ENCODE measurements at places on chromosomes 2 and 18.
A peak's percentile ranks its signal among the peaks of the same experiment; 100 is the strongest.

DNA sequence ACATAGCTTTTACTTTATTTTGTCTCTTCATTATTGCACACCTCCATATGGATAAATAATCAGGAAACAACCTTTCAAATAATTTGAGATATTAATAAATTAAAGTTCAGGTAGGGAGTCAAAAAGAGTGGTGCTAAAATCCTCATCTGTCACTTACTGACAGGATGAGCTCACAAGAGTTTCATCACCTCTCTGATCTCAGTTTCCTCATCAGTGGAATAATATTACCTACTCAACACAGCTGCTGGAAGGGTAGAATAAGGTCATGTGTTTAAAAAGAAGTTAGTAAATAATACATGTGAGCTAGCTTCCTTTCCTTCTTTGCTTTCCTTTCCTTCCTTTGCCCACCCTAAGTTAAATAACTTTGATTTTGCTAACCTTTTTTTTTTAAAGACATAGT is 61.9 kb downstream of the RDH14 start:
- no peak for DNase-seq

- DNase-seq = no peak
These were observed 58.0 kb downstream of the TCF7L1 start for GRCh38 chr2:85191157-85191556.

GRCh38 chr2:32009516-32010256 is 1.1 kb downstream of the MEMO1 start:
- DNase-seq = peak; percentile 70

DNA sequence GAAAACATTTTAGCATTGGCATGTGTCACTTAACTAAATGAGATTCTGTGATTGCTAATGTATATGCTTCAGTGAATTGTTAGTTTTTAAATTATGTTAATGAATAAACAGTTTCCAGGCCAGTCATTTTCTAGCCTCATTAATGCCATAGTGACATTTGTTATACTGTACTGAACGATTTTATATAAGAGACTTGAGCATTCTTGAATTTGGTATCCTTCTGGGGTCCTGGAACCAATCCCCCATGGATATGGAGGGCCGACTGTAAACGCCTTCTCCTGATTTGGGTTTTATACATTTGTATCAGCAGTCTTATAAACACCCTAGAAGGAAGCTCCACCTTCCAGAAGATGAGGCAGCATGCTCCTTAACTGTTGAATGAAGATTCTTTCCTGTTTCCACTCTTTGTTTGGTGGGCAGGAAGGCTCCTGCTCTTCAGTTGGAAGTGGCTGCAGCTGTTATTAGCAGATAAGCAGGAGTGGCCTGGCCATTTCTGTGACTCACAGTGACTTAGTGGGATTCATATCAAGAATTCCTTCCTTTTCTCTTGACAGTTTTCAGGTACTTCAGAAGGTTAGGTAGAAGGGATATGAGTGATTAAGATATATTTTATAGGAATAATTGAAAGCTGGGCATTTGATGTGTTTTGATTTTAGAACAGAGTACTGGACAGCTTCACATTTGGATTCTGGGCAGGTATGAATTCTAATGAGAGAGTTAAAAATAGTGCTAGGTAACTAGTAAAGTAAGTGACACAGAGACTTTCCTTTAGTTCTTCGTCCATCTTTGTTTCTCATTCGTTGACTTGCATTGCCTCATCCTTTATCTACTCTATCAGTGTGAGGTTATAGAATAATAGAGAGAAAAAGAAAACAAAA is 124.9 kb downstream of the PLCL1 start:
- peak; percentile 83 for DNase-seq

GRCh38 chr2:202064881-202065230 is 8.2 kb upstream of the KIAA2012 start:
- DNase-seq = no peak

DNA sequence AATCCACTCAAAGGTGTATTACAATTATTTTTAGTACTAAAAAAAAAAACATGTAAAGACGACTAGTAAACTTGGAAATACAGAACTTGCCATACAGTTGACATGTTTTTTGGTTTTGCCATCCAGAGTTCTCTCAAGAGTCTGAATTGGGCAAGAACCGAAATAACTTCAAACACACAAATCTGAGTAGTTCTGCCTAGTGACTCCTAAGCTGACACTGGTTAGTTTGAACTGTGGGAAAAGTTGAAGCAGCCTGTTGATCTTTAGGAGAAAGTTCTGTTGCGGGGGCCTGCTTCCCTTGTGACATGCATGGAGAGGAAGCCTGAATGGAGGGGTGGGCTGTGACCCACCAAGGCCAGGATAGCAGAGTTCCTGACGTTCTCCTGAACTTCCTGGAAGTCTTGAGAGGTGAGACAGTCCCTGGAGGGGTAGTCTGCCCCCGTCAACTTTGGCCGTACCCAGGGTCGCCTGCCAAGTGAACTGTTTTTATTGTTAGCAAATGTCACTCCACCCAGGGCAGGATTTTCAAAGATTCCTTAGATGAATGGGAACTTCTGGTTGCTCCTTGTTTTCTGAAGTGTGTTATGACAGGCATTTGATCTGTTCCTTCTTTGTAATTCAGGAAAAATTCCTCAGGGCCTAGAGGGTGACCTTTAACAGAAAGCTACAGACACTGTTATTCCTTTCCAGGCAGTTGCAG is 85.6 kb upstream of the SPTBN1 start:
- DNase-seq = no peak

DNA sequence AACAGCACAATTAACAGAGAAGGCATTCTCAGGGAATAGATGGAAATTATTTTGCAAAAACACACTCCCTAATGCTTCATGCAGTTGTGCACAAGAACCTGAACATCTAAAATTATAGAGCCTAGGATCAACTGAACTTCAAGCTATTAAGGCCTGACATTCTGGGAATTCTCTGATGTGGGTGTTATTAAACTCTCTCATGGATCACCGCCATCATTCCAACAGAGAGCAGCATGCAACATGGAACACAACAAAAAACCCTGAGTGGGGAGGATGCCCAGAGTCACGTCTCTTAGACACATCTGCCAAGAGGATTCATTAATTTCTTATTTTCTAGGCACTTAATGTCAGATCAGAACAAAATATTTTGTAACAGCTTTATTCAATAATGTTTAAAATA is 543.8 kb downstream of the ERBB4 start:
- DNase-seq = no peak

DNA sequence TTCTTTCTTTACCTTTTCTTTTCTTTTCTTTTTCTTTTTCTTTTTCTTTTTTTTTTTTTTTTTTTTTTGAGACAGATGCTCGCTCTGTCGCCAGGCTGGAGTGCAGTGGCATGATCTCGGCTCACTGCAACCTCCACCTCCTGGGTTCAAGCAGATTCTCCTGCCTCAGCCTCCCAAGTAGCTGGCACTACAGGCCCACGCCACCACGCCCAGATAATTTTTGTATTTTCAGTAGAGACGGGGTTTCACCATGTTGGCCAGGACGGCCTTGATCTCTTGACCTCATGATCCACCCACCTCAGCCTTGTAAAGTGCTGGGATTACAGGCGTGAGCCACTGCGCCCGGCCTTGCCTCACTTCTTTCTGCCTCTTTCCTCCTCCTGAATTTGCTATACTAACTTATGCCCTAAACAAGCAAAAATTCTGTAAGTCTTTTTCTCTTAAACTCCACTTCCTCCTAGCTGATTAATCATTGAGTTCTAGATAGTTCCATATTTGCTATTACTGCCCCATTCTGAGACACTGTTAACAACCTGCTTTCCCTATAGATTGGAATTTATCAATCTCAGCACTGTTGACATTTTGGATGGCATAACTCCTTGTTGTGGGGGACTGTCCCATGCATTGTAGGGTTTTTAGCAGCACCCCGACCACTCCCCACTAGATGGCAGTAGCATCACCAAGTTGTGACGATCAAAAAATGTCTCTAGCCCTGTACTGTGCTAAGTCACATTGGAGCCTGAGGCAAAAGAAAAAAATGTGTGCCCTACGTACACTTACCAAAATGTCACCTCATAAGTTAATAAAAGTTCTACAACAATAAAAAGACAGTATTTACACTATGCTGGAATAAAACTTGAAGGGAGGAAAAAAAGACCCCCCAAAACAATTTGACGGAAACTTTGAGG is 16.4 kb upstream of the THADA start:
- peak; percentile 78 for DNase-seq

DNA sequence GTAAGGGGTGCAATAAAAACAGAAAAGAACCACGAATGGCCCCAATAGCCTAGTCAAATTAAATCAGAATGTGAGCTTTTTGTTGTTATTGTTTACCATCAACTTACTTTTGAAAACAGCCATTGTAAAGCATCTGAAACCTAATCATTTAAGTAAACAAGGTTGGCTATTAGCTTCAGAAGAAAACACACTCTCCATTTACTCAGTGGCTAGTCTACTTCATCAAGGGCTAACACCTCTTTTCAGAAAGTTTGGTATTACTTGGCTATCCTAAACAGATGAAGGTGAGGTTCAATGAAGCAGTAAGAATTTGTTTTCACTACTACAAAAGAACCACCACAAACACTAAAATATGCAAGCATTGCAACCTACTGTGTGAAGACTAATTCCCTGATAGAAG is 398.0 kb downstream of the CDH2 start:
- DNase-seq = no peak

GRCh38 chr2:207123335-207123744 is 42.4 kb downstream of the KLF7 start:
- no peak for DNase-seq

DNA sequence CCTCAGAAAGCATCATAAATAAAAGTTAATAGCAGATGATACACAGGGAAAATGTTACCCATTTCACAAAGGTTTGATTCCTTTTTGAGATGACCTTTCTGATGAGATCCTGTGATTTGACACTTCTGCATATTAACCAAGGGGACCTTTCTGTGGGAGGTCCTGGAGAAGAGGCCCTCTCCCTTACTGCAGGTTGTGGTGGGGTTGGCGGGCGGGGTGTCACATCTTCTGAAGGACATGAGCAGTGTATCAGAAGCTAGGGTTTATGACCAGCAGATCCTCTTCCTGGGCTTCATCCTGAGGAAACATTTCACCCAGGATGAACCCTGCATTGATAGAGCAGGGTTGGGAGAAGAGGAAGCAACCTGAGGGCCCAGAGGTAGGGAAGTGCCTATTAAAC is 37.2 kb upstream of the SCLY start:
- DNase-seq = no peak

Data from erythroblast (primary cell).